ENCODE measurements at places on chromosomes 6 and 20.

GRCh38 chr6:149342525-149342924 is 25.0 kb downstream of the TAB2 start:
- no peak for DNase-seq

DNA sequence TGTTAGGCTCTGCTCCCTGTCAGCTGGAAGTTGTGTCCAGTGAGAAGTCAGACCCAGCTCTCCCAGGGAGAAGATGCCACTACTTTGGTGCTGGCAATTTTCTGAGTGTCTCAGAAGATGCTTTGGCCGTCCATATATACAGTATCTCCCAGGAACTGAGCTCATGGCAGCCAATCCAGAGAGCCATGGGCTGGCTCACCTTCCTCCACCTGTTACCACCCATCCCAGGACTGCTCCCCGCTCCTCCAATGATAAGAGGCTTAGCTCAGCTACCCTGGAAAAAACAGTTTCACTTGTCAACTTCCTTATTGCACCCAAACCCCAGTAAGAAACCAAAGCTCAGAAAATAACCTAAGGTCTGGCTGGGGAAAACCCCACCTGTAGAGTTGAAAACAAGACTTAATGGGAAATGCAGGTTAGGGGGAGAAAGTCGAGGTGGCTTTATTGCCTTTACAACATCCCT is at the start of gene BNIP5:
TSS of gene BNIP5 (minus strand) at position 110 of the 463 bp plus-strand sequence. CDS start 6,198 bp downstream, outside the sequence.
- DNase-seq, result no peak

DNA sequence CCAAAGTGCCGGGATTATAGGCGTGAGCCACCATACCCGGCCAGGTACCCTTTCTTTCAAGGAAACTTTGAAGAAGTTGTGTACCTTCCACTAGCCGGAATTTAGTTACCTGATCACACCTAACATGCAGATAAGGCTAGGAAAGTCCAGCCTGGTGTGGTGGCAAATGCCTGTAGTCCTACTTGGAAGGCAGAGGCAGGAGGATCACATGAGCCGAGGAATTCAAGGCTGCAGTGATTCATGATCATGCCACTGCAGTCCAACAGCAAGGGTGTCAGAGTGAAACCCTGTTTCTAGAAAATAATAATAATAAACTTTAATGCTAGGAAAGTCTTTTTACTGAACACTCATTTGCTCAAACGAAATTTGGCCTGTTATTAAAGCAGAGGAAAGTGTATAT is 21.0 kb downstream of the NFYA start:
- no peak for DNase-seq

- no peak for DNase-seq
Measured at GRCh38 chr6:8392569-8392968, 42.8 kb downstream of the SLC35B3 start.

DNA sequence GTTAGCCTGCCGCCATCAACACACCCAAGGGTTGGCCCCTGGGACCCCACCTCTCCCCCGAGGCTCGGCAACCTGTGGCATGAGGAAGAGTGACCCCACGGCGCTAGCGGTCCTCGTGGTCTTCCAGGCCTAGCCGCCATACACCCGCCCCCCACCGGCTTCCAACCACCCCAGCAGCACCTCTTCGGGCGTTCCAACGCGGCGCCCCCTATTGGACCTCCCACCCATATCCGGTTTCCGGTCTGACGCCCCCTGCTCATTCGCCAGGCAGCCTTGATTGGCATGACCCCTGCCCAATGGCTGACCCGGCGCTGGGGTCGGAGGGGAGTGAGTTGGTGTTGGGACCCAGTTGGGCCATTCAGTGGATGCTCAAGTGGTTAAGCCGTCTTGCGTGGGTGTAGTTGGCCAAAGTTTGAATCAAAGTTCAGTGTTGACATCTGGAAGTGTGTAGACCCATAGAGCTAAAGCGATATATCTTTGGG is at the start of gene GNAS-AS1:
TSS of gene GNAS-AS1 (minus strand) at position 210 of the 482 bp plus-strand sequence.
- DNase-seq, result peak; percentile 82

DNA sequence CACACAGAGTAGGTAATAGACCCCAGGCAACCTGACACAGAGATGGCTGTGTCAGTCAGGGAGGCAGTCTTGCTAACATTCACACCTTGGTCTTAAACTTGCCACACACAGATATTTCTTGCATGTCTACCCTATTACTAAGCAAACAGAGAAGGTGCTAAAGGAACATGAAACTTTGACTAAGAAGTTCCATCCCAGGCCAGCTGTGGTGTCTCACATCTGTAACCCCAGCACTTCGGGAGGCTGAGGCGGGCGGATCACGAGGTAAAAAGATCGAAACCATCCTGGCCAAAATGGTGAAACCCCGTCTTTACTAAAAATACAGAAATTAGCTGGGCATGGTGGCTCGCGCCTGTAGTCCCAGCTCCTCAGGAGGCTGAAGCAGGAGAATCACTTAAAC is 222.4 kb upstream of the JARID2 start:
- DNase-seq, result peak; percentile 42

DNA sequence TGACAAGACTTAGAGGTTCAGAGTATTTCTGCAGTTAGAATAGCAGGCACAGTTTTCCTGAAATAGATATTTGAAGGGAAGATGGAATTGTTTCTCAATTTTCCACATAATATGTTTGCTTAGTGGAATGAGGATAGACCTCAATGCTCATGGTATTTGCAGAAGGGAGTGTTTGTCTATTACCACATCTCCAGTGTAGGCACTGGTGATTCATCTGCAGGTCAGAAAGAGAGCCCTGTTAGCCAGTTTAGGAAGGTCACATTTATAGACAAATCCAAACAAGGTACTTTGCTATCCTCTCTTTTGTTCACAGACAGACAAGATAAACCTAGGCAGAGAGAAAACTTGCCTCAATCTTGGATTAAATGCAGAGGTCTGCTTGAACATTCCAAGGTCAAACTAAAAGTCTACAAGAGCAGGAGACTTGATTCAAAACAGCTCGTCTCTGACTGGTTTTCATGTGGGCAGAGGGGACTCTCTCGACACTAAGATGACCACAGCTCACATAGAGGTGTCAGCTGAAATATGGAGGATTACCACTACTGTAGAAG is 22.8 kb downstream of the ISM1 start:
- DNase-seq, result no peak

GRCh38 chr6:36445621-36446020 is 2.8 kb downstream of the KCTD20 start:
- no peak for DNase-seq

DNA sequence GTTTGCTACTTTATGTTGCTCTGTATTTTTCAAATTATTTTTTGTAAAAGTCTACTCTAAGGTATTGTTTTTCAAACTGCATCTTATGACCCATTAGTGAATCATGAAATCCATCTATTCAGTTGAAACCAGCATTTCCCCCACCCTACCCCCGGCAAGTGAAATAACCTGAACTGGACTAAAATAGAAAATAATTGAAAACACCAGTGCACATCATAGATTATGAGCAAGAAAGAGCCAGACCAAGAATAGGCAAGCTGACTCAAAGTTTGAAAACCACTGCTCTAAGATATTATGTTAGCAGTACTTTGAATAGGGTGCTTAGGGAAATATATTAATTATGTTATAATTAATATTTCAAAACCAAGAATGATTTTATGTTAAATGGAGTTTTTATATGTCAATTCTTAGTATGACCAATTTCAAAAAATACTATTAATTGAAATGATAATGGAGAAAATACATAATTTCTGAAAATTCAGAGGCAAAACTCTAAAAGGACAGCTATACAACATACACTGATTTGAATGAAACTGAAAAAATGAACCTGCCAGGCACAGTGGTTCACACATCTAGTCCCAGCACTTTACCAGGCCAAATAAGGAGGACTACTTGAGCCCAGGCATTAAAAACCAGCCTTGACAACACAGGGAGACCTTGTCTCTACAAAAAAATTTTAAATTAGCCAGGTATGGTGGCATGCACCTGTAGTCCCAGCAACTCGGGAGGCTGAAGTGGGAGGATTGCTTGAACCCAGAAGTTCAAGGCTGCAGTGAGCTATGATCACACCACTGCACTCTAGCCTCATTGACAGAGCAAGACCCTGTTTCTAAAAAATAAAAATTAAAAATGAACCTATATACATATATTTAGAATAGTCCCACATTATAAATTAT is 112.0 kb downstream of the CDK19 start:
- DNase-seq, result no peak

DNA sequence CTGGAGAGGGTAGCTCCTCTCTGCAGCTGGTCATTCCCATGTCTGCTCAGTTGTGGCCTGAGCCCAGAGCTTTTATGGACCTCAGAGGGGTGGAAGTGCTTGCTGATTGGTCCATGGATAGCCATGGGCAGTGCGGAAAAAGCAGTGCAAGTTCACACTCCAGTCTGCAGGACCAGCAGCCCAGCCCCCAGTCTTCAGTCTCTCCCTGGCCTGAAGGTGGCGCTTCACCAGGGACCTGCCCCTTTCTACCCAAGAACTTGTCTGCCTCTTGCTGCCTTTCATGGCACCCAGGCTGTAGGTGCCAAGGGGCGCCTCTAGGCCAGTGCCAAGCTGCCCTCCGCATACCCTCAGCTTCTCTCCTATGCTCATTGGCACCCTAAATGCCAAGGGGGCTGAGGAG is 91.0 kb downstream of the TBXT start:
- DNase-seq, result no peak

GRCh38 chr6:105429676-105430075 is 26.8 kb upstream of the PREP start:
- DNase-seq, result no peak

DNA sequence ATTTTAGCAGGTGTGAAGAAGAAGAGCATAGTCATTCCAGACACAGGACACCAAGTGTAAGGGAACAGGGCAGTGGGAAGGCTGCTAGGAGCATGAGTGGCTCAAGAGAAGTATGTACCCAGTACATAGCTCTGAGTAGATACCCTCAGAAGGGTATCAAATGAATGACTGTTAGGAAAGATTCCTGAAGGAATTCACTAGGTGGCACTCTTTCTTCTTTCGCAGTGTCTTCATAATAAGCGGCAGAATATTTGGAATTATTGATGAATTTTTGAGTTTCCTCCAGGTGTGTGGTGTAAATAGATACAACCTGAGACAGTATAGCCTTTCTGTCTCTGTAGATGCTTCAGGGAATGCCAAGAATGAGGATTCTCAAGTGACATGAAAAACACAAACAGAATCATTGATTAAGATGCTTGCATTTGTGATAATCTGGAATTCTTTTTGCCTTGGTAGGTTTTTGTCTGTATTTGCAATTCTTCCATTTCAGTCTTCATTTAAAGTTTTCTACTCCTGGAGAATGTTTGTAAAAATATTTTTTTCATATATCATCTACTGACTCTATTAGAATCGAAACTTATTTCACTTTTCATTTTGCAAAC is 264.3 kb upstream of the RIMS1 start:
- DNase-seq, result no peak

- DNase-seq, result no peak
Measured at GRCh38 chr6:152166497-152166896, 359.0 kb downstream of the ESR1 start.

GRCh38 chr6:149270616-149271015 is 46.9 kb upstream of the TAB2 start:
- no peak for DNase-seq

DNA sequence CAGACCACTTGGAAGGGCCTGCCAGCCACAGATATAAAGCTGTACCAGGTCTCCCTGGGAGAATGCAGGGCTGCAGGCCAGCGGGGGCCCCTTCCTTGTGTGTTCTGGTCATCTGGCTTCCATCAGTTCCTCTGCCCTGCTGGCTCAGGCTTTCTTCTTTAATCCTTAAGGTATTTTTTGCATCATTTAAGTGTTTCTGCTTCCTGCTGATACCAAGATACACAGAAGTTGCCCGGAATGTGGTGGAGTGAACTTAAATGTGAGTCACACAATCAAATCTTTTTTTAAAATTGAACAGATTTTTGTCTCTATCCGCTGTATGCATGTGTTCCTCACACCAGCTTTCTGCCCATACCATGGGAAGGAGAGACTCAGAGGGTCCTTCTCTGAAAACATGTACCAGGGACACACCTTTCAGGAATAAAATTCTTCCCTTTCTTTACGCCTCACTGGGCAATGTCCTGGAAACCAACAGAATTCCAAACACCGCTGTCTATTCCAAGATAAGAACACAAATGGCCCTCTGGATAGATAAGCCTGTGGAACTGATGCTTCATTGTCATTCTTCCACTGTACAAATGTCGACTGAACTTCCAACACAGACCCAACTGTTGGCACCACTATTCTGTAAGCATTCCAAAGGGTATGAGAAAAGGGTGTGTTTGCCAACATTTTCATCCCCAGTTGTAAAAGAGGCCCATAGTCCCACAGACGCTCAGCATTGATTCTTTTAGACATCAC is 206.2 kb upstream of the MYLIP start:
- no peak for DNase-seq

GRCh38 chr6:227074-227782 is 65.1 kb upstream of the DUSP22 start:
- no peak for DNase-seq

DNA sequence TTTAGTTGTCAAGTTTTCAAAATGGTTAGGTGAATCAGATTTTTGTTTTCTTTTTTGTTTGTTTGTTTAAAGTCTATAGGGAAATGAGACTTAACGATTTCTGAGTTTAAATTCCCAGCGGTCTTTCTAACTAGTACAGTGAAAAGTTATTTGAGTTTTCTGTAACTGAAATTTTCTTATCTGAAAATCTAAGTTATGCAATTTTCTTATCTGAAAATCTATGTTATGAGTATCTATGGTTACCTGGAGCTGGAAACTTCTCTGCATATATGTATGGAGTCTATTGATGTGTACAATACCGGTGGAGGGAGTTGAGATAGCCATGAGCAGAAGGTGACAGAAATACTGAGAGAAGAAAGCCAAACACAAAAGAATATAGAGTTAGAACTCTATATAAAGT is 102.6 kb downstream of the MANEA start:
- no peak for DNase-seq

- peak; percentile 43 for DNase-seq
Measured at GRCh38 chr20:32672982-32673851, 524 bp downstream of the C20orf203 start.

DNA sequence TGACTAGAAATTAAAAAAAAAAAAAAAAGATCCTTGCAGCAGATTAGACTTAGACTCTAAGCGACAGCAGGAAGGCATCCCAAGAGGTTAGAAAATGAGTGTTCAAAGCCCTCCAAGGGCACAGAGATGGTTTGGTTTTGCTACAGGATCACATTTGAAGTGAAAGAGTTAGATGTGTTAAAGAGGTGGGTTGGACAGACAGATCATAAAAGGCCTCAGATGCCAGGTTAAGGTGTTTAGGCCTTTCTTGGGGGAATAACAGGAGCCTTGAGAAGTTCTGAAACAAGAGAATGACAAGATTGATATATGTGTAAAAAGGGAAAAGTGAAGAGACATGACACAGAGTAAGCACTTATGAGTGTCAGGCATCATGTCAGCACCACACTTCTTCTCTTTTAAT is 107.5 kb downstream of the FYN start:
- no peak for DNase-seq

DNA sequence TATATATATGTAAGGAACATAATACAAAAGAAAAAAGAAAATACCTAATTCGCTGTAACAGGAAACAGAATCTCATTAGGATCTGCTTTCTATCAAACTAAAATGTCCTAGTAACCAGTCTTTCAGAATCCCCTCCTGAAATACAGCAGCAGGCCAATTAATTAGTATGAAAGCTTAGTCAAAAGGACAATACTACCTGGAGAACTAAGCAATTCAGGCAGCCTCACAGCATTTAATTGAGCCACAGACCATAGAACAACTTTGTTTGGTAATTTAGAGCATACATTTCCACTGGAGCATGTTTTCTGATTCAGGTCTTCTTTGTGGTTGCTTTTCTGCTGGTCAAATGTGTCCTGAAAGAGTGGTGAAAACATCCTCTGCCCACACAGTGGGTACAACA is 516.0 kb downstream of the LMBRD1 start:
- no peak for DNase-seq
